Upper lobe of right lung (tissue), 1 donor: ENCODE measurements at places on chromosomes 5 and 9.
A peak's percentile ranks its signal among the peaks of the same experiment; 100 is the strongest.

- H3K27me3 ChIP-seq: no peaks in the 10 kb centered on the region
- H3K36me3 ChIP-seq: peaks cover 36% of the 10 kb centered on the region
- no peak for DNase-seq
- H3K4me3 ChIP-seq: peak overlapping the region; percentile 7
- no peak overlapping the region for H3K27ac ChIP-seq
- H3K4me1 ChIP-seq: peaks cover 27% of the 10 kb centered on the region
Observed at GRCh38 chr5:7872517-7873130, 3.7 kb downstream of the MTRR start.

DNA sequence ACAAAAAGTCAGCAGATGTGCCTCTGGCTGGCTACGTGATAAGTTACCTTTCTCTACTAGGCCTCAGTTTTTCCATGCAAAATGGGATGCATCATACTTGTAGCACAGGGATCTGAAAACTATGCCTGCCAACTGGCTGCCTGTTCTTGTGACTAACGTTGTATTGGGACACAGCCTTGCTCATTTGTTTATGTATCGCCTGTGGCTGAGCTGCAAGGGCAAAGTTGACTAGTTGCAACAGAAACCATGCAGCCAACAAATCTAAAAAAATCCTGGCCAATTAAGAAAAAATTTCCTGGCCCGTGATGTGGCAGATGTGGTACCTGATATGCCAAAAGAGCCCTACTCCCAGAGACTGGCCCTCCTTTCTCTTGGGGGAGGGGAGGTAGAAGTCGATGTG, 131.3 kb downstream of the SEC61B start:
- peaks cover 10% of the 10 kb centered on the region for H3K4me1 ChIP-seq
- H3K36me3 ChIP-seq: no peaks in the 10 kb centered on the region
- H3K4me3 ChIP-seq: no peak overlapping the region
- H3K27me3 ChIP-seq: no peaks in the 10 kb centered on the region

GRCh38 chr5:8094304-8094703, 225.4 kb downstream of the MTRR start:
- no peaks in the 10 kb centered on the region for H3K4me1 ChIP-seq
- no peak overlapping the region for H3K27ac ChIP-seq
- H3K36me3 ChIP-seq: no peaks in the 10 kb centered on the region
- no peak overlapping the region for H3K4me3 ChIP-seq

- peaks cover 73% of the 10 kb centered on the region for H3K36me3 ChIP-seq
- no peaks in the 10 kb centered on the region for H3K27me3 ChIP-seq
- no peak for DNase-seq
- H3K4me3 ChIP-seq: no peak overlapping the region
Observed at GRCh38 chr5:148398698-148399121, 15.0 kb downstream of the FBXO38 start.

DNA sequence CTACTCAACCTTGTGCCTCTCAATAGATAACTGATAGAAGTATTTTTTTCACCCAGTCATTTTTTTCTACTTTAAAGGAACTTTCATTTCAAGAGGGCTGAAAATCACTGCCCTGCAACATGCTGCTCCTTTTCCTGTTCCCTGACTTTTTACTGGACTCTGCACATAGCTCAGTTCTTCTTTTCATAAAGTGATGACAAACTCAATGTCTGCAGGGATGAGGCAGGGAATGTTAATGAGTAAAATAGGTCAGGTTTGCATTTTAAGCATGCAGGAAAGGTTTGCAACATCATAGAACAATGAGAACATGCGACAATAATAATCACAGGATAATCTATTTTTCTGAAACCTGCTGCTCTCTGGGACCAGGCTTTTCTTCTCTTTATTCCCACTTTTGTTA, 172.2 kb upstream of the SGCD start:
- H3K27me3 ChIP-seq: no peaks in the 10 kb centered on the region
- H3K36me3 ChIP-seq: no peaks in the 10 kb centered on the region
- no peak overlapping the region for H3K27ac ChIP-seq
- no peak overlapping the region for H3K4me3 ChIP-seq

- H3K36me3 ChIP-seq: no peaks in the 10 kb centered on the region
- no peaks in the 10 kb centered on the region for H3K4me1 ChIP-seq
- H3K27me3 ChIP-seq: no peaks in the 10 kb centered on the region
- no peak overlapping the region for H3K4me3 ChIP-seq
- DNase-seq: no peak
- H3K27ac ChIP-seq: no peak overlapping the region
Observed at GRCh38 chr9:95678759-95679158, 162.0 kb upstream of the PTCH1 start.
